Stimulated activated CD4-positive, alpha-beta T cell treated with anti-CD3 and anti-CD28 coated beads, Interleukin-15, amount 100 ng/mL, for 48 hours (primary cell): ENCODE measurements at places on chromosomes 7 and 10.

GRCh38 chr10:23099816-23100215 lies 4.4 kb downstream of the MSRB2 start:
- DNase-seq: no peak

DNA sequence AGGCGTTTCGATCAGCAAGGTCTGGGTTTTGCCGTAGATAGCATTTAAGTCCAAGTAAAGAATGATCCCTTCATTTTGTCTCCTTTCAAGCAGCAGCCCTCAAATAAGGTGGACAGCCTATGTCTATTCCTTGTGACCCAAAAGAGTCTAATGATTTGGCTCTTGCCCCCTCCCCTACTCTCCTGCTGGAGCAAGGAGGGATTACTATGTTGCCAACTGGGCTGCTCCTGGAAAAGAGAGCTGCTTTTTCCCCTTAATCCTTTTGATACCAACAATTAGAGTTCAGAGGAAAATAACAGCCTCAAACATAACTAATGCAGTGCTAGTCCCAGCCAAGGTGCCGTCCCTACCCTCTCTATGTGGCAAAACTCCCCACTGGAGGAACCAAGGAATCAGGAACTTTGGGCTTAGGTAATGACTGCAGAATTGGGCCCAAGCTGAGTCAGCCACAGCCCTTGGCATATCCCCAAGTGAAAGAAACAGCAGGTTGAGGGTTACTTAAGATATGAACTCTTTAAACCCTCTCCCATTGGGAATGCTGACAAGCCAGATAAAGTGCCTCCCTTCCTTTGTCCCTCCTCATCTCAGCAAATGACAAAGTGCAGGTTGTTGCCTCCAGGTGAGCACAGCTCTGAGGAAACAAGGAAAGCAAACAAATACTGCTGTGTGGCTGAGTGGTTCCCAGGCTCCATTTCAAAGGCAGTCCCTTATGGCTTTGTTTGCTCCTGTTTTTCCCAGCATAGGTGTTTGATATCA lies 643.7 kb downstream of the INHBA start:
- no peak for DNase-seq

GRCh38 chr7:24301703-24302102 lies 17.7 kb downstream of the NPY start:
- no peak for DNase-seq

GRCh38 chr7:98737176-98737575 lies 120.1 kb downstream of the NPTX2 start:
- DNase-seq: no peak

DNA sequence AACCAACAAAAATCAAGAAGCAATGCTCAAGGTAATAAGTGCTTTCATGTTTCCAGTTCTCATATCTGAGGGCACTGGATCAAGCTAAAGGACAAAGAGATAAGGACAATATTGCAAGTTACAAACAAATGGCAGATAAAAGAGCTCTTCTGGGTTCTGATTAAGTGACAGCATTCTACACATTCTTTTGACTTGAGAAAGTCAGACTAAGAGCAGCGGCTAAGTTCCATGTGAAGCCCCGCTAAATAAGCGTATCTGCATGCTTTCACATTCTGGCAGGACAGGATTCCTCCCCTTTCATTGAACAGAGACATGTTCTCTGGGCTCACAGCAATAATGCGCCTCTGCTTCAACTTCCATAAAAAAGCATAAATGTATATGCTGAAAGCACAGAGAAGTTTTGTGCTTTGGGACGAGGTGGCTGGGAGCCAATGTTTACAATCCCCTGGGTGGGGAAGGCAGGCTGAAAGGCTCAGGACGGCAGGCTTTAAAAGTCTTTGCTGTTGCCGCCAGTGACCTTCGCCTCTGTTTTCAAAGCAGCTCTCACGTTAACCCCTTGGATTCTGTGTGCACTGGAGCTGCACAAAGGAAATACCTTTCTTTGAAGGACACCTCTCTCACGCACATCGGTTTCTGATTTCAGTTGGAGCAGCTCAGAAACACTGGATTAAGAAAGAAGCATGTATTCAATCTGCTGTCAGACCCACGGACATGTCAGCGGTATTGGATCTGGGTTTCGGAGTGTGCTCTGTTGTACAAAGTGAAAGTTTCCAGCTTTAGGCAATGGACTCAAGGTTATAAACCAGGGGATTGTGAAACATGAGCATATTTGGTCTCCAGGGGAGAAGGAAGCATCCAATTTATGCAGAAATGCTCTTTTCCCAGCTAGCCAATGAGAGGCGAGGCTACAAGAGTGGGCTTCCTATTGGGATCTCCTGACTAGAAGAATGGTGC lies 105.4 kb upstream of the FAM133B start:
- no peak for DNase-seq

DNA sequence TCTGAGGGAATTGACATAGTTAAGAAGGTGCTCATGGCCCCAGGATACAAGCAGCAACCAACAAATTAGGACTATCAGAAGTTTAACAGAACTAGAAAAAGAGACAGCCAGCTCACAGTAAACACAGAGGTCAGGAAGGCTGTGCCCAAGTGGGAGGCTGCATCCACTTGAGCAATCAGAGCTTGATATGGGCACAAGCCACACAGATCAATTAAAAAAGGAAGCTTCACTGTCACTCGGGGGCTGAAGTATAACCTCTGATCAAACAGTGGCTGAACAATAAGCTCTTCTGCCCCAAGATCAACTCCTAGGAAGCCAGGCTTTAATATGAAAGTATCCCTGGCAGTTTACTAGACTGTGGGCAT lies 40.0 kb downstream of the ZNF438 start:
- no peak for DNase-seq

DNA sequence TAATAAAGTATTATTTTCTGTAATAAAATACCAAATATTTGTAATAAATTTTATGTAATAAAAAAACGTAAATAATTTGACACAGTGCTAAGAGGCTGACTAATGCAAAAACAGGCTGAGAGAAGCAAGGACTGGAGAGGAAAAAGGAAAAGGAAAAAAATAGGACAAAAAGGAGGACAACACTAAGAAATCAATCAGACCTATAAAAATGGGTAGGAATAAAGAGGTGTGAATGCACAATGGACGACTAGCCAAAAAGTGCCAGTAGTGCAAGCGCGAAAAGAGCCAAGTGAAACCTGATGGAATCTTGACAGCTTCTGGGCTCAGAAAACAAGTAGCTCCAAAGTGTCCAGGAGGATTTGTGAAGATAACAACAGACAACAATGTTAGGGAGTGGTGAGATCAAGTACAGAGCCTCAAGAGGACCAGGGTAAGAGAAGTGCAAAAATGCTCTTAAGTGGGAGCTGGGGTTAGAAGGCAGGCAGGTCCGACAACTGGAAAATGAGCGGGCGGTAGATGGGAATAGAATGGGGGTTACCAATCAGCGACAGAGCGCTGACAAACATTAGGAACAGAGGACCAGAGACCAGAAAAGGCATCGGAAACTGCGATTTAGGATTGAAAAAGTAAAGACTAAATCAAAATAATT lies 1.2 kb downstream of the BRAF start:
- no peak for DNase-seq

DNA sequence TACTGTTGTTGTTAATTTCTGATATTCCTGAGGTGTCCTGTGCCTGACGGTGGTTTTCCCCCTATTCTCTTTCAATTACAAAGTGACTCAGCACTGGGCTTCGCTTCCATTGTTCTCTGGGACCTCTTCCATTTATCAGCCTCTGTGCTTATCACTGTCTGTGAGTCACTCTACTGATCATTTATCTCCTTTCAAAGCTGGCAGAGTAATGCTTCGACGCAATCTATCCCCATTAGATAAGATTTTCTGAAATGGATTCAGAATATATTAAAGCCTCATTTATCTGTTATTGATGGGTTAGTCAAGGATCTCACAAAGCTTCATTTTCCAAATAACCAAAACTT lies 679.2 kb downstream of the SDK1 start:
- no peak for DNase-seq

DNA sequence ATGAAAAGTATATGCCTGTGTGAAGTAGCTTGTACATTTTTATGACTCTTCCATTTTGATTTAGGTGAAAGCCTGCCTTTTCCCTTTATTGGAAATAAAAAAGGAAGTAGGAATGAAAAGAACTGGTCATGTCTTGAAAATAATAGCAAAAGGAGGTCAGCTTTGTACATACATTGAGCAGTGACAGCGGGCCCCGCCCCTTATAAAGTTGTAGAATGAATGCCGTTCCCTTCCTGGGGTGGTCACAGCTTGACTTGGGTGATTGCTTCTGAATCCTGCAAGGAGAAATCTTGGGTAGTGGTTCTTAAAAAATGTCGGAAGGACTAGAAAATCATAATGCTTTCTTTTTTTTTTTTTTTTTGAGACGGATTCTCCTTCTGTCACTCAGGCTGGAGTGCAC lies 31.7 kb downstream of the CAMK1D start:
- DNase-seq: no peak

GRCh38 chr10:61452655-61453641 lies at the start of gene TMEM26:
TSS of gene TMEM26 (minus strand) at chr10:61453381. CDS start at chr10:61453081, 300 bp downstream.
- DNase-seq: no peak

DNA sequence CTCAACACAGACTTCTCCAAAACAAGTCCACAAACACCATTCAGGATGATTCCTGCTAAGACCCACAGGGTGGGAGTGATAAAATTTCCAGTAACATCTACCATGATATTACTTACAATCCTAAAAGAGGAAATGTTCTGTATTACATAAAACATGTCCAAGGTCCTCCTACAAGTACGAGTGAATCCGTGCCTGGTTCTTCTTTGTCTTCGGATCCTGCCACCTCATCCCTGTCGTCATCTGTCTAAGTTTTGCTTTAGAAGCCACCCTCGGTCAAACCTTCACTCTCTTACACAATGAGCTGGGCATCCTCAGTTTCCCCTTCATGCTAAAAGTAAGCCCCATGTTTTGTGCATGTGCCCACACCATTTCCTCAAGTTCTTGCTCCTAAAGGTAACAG lies 279.0 kb downstream of the KCNMA1 start:
- no peak for DNase-seq

DNA sequence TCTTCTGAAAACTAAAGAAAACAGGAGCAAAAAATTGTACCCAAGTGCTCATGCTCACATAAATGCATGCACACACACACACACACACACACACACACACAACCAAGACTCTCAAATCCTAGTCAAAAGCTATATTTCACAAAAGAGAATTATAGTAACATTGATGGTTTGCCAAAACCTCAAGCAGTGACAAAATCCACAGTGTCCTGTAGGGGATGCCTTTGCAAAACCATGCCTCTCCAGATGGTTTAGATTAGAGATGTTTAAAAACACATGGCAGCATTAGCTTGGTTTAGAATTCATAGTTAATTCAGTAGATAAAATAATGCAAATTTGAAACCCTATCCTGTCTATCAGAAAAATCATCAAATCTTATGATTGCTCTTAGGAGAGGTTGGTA lies 232.2 kb downstream of the DYNC1I1 start:
- DNase-seq: no peak

- DNase-seq: no peak
Observed at GRCh38 chr10:4011136-4011812, 226.3 kb upstream of the KLF6 start.

GRCh38 chr10:124390471-124391187 lies 28.1 kb downstream of the OAT start:
- no peak for DNase-seq

GRCh38 chr7:43758822-43759683 lies 573 bp downstream of the BLVRA start:
- peak; percentile 15 for DNase-seq

DNA sequence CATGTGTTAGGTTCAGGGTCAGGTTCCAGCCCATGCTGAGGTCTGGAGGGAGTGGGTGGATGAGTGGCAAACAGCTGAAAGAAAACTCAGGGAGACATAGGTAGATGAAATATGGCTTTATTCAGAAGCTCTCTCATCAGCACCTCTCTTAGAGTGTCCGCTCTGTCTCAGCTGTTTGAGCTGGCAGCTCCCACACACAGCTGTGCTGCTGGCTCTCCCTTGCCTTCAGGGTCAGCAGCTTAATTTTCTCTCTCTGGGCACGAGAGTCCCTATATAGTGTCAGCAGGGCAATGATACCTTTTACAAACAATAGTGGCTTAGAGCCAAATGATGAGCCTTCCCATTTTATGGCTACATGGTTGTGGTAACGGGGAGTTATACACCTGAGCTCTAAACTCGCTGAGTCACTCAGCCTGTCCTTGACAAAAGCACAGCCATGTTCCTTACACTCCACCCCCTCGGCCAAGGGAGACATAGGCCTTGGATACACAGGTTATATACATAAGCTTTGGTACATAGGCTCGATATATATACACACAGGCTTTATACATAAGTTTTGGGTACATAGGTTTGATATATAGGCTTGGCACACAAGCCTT lies 10.4 kb downstream of the RNF133 start:
- no peak for DNase-seq

GRCh38 chr10:44042075-44042770 lies 342.7 kb downstream of the CXCL12 start:
- no peak for DNase-seq

DNA sequence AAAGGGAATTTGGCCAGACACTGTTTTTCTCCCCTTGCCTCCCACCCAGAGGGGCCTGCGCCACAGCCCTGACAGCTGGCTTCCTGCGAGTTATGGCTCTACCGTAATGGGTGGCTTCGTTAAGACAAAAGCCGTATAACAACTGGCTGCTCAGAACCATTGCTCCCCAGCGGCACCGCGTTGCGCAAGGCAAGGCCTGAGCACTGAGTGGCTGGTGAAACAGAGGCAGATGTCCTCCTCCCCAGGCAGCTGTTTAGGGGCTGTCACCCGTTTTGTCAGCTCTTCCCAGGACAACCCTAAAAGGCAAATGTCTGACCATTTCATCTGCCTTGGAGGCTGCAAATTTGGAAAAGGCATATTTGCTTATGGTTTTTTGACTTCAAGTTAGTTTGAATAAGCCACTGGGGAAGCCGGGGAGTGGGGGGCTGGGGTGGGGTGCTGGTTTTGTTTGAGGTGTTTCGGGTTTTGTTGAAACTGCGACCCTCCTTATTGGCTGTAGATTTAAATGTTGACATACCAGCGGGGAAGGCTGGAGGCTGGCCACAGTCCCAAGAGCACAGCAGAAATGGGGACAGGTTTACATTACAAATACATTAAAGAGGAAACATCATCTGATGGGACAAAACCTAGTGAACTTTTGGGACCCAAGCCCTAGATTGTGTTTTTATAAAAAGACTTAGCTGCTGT lies 681 bp upstream of the SPOCK2 start:
- DNase-seq: peak; percentile 52

DNA sequence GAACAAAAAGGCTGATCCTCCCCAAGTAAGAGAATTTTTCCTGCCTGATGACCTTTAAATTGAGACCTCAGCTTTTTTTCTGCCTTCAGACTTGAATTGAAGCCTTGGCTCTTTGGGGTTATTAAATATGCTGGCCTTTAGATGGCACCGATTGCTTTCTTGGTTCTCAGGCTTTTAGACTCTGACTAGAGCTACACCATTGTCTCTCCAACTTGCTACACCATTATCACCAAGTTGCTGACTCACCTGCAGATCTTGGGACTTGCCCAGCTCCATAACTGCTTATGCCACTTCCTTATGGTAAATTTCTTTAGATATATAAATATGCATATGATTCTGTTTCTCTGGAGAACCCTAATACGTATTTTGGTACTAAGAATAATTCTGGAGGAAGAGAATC lies 3.1 kb upstream of the ABCA13 start:
- DNase-seq: no peak

GRCh38 chr10:46025406-46025805 lies 5.0 kb downstream of the NCOA4 start:
- DNase-seq: no peak
